ENCODE measurements at places on chromosomes 7 and 10.

GRCh38 chr10:51620131-51620530 lies 79.3 kb downstream of the CSTF2T start:
- DNase-seq, result no peak

DNA sequence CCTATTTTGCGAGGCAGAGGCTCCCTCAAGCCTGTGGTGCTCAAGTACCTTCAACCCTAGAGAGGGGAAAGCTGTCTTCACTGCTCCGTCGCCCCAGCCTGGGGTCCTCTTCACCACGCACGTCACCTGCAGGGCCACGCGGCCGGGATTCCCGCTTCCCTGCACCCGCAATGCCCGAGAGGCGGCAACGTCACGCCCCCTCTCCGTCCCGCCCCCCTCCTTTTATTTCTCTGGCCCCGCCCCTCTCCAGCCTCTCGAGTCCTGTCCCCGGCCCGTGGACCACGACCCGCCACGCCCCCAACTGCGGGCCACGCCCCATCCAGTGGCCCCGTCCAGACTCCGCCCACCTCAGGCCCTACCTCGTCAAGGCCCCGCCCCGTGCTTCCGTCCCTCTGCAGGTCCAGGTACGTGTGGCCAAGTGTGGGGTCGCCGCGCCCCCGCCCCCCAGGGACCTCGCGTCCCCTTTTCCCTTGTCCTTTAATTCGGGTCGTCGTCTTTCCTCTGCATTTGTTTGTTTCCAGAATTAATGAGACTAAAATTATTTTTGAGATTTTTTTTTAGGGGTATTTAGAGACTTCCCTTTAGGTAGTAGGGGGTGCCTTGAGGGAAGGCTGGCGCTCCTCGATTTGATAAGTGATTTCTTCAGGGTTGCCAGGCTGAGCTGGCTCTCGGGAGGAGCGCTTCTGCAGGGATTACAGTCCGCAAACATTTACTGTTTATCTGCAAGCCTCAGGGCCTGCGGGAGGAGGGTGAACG lies 69.8 kb upstream of the BAIAP2L1 start:
- peak; percentile 2 for DNase-seq

- no peak for DNase-seq
Observed at GRCh38 chr10:80472234-80473095, 18.4 kb downstream of the TSPAN14 start.

DNA sequence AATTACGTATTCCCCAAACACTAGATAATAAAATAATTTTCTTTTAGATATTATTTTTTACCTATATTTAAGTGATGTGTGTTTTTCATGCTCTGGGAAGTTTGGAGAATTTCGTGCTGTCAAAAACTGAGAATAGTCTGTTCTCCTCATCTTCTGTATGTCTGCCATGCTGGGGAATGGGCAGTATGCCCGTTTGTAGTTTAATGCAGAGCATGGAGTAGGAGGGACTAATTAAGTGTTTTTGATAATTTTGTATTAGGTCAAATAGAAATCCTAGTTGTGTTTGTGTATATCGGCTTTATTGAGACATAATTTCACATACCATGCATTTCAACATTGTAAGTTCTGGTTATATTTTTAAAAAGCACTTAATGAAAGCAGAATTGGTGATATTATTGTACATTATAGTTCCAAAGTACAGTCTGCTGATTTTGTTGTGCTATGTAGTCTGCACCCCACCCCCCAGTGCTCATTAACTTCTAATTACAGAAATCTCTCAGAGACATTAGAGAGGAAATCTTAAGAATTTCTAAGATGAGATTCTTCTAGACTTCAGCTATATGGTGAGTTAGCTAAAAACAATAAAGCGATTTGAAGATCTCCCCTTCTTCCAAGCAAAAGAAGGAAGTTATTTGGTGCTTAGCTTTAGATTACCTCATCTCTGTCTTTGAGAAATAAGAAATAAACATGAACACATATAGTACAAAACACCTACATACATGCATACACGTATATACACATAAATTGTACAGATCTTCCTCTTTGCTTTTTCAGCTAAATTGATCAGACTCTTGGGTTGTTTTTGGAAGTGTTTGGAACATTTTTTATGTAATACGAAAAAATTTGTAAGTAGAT lies 22.2 kb downstream of the ZRANB1 start:
- DNase-seq, result no peak

GRCh38 chr10:88089498-88089897 lies 226.1 kb downstream of the PTEN start:
- DNase-seq, result no peak

GRCh38 chr10:110618230-110618610 lies 25.9 kb upstream of the RBM20 start:
- DNase-seq, result no peak

- DNase-seq, result no peak
Observed at GRCh38 chr10:71719464-71720201, at the start of gene C10orf105. C10orf105 (minus strand) TSS chr10:71719778; CDS start chr10:71716337, 3,441 bp downstream.

GRCh38 chr7:70810558-70811139 lies 321.3 kb upstream of the GALNT17 start:
- no peak for DNase-seq

GRCh38 chr7:36809086-36809485 lies 84.8 kb upstream of the AOAH start:
- DNase-seq, result no peak

DNA sequence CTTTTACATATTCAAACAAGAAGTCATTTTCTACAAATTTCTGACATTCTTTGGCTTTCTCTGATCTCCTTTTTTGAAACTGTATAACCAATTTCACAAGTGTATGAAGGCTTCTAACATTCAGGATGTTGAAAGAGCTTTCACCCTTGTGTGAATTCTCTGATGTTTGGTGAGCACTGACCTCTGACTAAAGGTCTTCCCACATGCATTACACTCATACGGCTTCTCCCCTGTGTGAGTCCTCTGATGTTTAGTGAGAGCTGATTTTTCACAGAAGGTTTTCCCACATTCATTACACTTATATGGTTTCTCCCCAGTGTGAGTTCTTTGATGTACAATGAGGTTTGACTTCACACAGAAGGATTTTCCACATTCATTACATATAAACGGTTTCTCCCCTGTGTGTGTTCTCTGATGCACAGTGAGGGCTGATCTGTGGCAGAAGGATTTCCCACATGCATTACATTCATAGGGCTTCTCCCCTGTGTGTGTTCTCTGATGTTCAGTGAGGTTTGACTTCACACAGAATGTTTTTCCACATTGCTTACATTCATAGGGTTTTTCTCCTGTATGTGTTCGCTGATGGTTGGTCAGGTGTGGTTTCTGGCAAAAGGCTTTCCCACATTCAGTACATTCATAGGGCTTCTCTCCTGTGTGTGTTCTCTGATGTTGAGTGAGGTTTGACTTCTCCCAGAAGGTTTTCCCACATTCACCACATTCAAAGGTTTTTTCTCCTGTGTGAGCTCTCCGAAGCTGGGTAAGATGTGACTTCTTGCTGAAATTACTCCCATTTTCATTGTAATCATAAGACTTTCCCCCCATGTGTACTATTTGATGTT lies 25.7 kb downstream of the ZNF248 start:
- no peak for DNase-seq

DNA sequence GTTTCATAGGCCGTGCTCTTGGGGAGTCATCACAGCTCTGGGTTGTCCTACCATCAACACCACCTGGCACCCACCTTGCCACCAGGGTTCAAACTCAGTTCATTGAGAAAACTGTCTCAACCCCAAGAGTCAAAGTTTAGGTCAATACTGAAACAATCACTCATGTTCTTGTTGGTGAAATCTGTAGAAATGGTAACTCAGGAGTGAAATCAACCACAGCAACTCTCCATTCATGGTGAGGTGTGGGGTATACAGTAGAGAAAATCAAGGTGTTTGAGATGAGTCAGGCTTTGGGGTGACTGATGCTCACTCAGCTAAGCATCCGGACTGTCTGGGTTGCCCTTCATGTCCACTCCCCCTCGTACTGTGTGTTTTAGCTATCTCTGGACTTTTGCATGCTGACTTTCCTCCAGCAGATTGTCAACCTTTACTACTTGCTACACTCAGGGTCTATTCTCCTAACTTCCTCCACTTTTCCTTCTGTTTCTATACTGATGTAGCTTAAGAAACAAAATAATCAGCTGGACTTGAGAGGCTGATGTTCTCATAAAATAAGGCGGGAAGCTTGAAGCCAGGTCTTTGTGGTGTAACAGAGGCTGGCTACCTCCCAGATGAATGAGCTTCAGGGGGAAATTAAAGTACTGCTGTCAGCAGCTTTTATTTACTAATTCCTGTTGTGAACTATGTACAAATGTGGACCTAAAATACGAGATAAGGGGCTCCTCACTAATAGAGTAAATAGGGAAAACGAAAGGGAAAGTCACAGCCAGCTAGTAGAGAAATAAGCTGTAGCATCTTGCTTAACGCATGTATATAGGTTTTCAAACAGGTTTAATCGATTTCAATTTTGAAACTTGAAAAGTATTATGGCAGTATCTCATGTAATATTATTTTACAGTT lies 173.6 kb upstream of the AKR1E2 start:
- DNase-seq, result no peak

- DNase-seq, result no peak
Observed at GRCh38 chr7:90709501-90710465, 113.7 kb downstream of the CDK14 start.

DNA sequence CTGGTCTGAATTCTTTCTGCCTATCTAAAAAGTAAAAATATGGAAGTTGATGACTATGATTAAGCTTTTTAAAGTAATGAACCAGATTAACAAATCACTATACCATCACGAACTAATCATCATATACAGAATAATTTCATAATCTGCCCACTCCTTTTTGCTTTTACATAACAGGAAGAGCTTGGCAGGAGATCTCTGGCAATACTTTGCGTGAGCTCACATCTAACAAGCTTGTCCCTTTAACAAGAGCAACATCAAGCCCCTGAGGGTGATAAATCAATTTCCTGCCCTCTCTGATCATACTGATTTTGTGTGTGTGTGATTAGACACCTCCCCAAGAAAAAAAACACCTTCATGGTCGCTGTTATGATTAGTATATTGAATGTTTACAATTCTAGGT lies 143.5 kb upstream of the ASAH2 start:
- DNase-seq, result no peak

DNA sequence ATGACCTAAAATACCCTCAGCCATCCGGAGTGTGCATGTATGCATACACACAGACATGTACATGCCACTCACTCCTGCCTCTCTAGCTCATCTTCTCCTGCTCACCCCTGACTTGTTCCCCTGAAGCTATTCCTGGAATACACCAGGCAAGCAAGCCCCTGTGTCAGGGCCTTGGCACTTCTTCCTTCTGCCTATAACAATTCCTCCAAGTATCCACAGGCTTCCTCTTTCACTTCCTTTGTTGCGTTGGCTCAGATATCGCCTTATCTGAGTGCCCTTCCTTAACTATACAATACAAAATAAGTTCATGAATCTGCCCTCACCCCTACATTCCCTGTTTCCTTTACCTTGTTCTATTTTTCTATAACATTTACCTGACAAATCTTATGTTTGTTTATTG lies 88.8 kb downstream of the NOD1 start:
- DNase-seq, result no peak

DNA sequence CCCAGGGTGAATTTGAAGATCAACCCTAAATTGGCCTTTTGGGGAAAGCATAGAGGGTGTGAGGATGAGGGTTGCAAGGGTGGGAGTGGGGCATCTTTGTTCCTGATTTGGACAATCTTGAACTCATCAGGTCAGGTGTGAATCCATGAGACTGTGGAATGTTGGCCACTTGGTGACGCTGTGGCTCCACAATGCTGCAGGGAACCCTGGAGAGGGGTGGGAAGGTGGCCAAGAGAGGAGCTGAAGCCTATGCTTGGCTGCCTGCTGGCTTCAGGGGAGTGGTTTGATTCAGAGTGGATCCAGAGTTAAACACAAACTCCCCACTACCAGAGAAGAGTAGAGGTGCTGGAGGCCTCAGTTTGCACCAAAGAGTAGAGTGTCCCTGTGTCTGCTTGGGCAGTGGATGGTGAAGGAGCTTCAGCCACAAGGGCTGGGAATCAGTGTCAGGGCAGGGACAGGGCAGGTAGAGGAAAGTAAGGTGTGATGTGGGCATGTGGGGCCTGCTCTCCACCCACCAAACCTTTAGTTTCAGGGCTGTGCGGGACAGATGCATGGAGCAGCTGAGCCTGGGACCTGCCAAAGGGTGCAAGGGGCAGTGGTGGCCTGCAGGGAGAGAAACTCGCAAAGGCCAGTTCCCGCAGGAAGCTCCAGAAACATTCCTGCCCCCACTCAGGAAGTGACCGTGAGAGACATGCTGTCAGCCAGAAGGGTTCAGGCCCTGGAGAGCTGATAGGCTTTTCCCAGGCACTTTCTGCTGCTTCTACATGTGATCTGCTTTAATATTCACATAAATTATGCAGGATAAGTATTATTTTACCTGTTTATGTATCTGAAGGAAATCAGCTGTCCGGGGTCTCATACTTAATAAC lies 81.0 kb upstream of the PRSS58 start:
- DNase-seq, result no peak

- no peak for DNase-seq
Observed at GRCh38 chr7:141071260-141071854, 2.5 kb upstream of the TMEM178B start.

DNA sequence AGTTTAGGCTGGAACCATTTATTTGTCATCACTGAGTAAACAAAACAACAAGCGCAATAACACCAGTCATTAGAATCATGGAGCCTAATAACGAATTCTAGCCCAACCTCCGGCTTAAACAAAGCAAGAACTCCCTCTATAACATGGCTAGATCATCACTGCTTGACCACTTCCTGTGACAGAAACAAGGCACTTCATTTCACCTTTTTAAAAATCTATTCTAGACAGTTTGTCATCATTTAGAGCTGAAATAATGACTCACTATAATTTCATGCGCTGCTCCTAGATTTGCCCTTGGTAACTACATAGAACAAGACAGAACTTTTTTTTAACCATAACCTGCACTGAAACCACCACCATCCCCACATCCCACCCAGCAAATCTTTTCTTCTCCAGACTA lies 81.3 kb downstream of the OSBPL3 start:
- DNase-seq, result no peak

GRCh38 chr7:99029466-99030435 lies 114.2 kb downstream of the SMURF1 start:
- no peak for DNase-seq

DNA sequence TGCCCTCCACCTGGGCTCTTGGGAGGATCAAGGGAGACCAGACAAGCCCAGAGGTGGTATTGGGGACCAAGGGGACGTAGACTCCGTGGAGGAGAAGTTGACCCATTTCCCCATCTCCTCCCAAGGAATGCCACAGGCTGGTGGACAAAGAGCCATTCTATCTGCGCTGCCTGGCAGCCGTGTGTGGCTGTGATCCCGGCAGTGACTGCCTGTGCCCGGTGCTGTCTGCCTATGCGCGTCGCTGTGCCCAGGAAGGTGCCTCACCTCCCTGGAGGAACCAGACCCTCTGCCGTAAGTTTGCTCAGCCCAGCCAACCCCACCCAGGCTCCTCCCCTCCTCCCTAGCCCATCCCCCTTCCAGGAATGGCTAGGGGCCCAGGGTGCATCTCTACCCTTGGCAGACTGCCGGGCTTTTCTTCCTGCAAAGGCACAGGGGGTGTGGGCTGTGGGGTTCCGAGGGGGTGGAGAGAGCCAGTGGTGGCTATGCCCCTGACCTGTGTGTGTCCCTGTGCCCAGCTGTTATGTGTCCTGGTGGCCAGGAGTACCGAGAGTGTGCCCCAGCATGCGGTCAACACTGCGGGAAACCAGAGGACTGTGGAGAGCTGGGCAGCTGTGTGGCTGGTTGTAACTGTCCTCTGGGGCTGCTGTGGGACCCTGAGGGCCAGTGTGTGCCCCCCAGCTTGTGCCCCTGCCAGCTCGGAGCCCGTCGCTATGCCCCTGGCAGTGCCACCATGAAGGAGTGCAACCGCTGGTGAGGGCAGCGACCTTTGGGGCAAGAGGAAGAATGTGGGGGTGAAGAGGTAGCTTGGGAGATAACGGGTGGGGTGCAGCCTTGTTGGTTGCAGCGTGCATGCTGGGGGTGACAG lies 10.2 kb upstream of the ZNF467 start:
- DNase-seq, result no peak

Measured in activated CD8-positive, alpha-beta memory T cell treated with anti-CD3 and anti-CD28 coated beads for 1 hour (primary cell).